ENCODE measurements at places on chromosomes 7 and 10.

- DNase-seq: no peak
Measured at GRCh38 chr10:23094786-23095403, 484 bp upstream of the MSRB2 start.

GRCh38 chr10:49144058-49144720 is 10.4 kb upstream of the FAM170B start:
- no peak for DNase-seq

DNA sequence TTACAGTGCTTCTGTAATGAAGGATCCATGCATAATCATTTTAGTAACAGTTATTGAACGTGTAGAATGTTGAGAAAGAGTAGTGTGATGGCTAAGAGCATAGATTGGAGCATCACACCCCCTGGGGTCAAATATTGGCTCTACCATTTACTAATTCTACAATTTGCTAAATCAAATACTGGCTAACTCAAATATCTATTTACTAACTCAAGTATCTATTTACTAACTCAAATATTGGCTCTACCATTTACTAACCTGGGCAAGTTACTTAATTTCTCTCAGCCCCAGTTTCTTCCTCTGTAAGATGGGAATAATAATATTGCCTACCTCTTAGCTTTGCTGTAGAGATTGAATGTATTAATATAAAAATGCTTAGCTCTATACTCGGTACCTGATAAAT is 64.0 kb downstream of the CDK14 start:
- DNase-seq: no peak

DNA sequence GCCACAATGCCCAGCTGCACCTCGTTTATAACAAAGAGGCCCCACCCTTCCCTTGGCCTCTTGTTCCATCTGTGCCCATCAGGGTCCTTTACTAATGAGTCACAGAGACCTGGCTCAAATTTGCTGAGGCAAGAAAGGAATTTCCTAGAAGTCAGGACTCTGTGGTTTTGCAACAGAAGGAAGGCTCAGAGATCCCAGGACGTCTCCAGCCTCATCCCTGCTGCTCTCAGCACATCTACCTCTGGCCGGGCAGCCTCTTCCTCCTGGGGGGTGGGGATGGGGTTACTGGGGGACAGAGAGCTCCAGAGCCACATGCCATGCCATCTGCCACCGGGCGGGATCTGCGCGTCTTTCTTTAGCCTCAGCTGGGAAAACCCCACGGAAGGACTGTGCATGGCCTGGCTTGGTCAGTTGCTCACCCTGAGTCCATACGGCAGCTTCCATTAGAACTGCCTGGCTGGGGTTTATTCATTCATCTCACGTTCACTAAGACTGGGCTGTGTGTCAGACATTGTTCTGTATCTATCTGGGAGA is 41.9 kb upstream of the PSMG3 start:
- DNase-seq: no peak

GRCh38 chr10:77637532-77638320 is at the start of gene KCNMA1:
Gene KCNMA1, minus strand, starts transcription at chr10:77637808.
- DNase-seq: no peak

DNA sequence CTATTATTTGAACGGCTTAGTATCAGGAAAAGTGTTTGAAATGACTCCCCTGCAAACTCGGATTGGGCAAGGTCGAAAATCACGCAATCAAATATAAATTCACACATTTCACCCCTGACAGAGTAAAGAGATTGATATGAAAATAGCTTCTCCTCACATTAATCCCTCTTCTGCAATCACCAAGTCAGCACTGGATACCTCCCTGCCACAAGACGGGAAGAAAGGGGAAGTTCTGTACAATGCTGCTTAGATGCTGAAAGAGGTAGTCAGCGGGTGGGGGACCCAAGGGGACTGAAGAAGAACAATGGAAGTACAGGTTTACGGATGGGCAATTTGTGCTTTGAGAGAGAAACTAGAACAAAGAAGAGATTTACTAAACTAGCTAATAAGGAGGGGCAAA is 72.0 kb upstream of the ANK3 start:
- DNase-seq: no peak
